ENCODE measurements at places on chromosomes 13 and 19.

DNA sequence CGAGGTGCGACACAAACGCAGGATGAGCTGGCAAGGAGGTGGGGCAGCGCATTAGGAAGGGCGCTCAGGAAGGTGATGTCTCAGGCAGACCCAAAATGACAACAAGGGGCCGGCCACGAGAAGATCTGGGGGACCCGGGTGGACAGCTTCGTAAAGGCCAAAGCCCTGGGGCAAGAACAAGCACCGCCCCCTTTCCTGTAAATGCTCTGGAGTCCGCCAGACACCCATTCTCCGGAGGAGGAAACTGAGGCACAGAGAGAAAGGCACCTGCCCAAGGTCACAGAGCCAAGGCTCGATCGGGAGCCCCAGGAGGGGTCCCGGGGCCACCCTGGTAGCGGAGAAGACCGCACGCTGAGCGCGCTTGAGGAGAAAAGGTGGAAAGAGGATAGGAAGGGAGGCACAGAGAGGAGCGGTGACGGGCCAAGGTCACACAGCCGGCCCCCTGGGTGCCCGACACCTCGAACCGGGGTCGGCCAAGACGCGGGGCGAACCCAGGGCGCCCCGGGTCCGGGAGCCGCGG, 571 bp downstream of the SAFB2 start:
- no peak for DNase-seq

- DNase-seq: no peak
Measured at GRCh38 chr19:52086481-52086880, 9.1 kb downstream of the ZNF841 start.

DNA sequence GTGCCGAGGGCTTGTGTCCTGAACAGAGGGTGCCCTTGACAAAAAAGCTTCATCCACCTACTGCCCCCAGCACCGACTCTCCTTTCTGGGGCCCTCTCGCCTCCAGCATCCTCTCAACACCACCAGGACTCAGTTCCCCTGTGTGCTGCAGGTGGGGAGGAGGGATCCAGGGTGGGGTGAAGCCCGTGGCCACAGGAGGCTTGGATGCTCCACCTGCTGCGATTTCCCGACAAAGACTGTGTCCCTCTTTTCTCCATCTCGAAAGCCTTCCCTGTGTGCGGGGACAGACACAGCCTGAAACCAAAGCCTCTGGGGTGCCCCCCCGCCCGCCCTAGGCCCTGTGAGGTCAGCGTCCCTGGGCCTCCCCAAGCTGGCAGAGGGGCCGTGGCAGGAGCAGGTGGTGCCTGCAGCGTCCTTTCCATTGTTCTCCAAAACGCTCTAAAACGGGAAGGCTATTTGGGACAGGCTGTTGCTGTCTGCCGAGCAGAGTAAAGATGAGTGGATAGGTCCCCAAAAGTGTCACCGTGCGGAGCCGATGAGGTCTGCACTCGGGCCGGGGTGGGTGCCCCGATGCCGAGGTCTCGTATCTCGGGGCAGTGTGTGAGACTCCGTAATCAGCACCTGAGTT, 185.7 kb downstream of the PTPRS start:
- no peak for DNase-seq

- no peak for DNase-seq
Measured at GRCh38 chr13:75341028-75341427, 140.9 kb downstream of the TBC1D4 start.

GRCh38 chr19:17409990-17410389, 4.6 kb upstream of the BST2 start:
- no peak for DNase-seq

GRCh38 chr19:3788996-3789778, 3.0 kb upstream of the MATK start:
- DNase-seq: no peak

Data from fibroblast of skin of back (primary cell).